ENCODE measurements at places on chromosomes 2 and 18. TPM values are rescaled to one million over a fixed set of nuclear protein-coding genes. Genes with fewer than 3 reads are reported as not detected.

Gene IL36G
- not detected for total RNA-seq

Gene TBR1
- total RNA-seq = not detected

Gene LYPD1
- 33.9 TPM for total RNA-seq

Gene CPO
- 0.24 TPM for total RNA-seq

Gene GKN1
- total RNA-seq = 1.7 TPM

Gene TXNDC2
- not detected for total RNA-seq

Gene RFTN2
- 0.07 TPM for total RNA-seq

Gene PID1
- total RNA-seq = 0.79 TPM

Gene LBX2
- total RNA-seq = 2.8 TPM

Gene SF3B6
- total RNA-seq = 102 TPM

Gene RAB17
- 18.4 TPM for total RNA-seq

Gene STON1
- total RNA-seq = 15.7 TPM

Gene NMUR1
- total RNA-seq = 0.10 TPM

Gene SLC23A3
- 5.5 TPM for total RNA-seq

Gene COL4A3
- total RNA-seq = 0.19 TPM

Gene TRIM43
- total RNA-seq = not detected

Gene CYBRD1
- total RNA-seq = 21.1 TPM

Gene ADCY3
- 22.1 TPM for total RNA-seq

Gene ABCB11
- total RNA-seq = not detected

Gene ZNF142
- 35.0 TPM for total RNA-seq

Gene CD8B2
- 0.31 TPM for total RNA-seq

Gene IWS1
- total RNA-seq = 46.1 TPM

Gene PJVK
- total RNA-seq = 8.0 TPM

Gene ALPI
- 6.5 TPM for total RNA-seq

Gene FAM110C
- 2.6 TPM for total RNA-seq

Gene PARD6G
- total RNA-seq = 21.8 TPM

Gene CD226
- total RNA-seq = 0.92 TPM

Measured in type B pancreatic cell (in vitro differentiated cells).